ENCODE measurements at places on chromosomes 7 and 10.
A peak's percentile ranks its signal among the peaks of the same experiment; 100 is the strongest.

- no peak for DNase-seq
These were observed 18.0 kb upstream of the DUSP5 start for GRCh38 chr10:110479710-110480109.

- DNase-seq, result no peak
These were observed 265.6 kb upstream of the FOXK1 start for GRCh38 chr7:4416396-4417056.

- no peak for DNase-seq
These were observed 4.4 kb upstream of the LUC7L2 start for GRCh38 chr7:139355320-139355719.

DNA sequence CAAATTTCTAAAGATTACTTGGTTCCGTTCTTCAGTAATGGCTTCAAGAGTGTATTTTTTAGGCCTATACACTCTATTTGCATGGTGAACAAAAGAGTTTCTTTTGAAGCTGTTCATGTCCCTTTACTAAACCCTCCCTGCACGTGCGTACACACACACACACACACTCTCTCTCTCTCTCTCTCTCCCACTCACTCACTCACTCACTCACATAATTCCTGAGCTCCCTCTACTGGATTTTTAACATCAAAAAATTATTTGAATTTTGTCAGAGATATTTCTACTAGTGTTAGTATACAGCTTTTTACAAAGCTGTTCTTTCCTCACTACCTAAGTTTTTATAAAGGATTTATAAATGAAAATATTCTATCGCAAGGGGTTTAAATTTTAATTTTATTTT is 85.9 kb downstream of the UBE3C start:
- DNase-seq, result no peak

- DNase-seq, result no peak
These were observed 171.8 kb upstream of the SHH start for GRCh38 chr7:155984028-155984580.

- DNase-seq, result no peak
These were observed 1307.8 kb upstream of the CELF2 start for GRCh38 chr10:9709849-9710248.

DNA sequence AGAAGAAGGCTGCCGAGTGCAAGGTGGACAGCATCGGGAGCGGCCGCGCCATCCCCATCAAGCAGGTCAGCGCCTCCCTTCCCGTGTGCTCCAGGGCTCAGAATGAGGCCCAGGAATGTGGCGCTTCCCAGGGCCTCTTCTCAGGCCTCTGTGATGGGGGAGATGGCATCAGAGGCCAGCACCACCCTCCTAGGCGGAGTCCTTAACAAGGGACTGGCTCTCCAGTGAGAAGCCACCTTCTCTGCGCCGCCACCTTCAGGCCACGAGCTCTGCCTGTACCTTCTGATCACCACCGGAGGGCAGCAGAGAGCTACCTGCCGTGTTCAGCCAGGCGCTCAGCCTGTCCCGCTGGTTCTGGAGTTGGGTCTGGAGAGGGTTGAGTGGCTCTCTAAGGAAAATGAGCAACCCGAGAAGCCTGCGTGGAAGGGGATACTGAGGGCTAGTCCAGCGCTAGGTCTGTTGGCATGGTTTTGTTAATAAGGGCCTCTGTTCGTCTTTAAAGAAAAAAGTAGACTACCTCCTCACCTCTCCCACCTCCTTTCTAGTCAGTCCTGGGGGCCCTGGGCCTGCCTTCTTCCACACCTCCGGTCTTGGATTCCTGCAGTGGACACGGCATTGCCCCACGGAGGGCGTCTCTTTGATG is 37.7 kb downstream of the AGAP3 start:
- peak; percentile 66 for DNase-seq

GRCh38 chr10:100504096-100504495 is 15.6 kb downstream of the SEC31B start:
- no peak for DNase-seq

Measured in activated effector memory CD4-positive, alpha-beta T cell treated with Interleukin-2 at 50 U/mL for 16 hours (primary cell).